Thoracic aorta (tissue), 2 donors: ENCODE measurements at places on chromosomes 2 and 18.

DNA sequence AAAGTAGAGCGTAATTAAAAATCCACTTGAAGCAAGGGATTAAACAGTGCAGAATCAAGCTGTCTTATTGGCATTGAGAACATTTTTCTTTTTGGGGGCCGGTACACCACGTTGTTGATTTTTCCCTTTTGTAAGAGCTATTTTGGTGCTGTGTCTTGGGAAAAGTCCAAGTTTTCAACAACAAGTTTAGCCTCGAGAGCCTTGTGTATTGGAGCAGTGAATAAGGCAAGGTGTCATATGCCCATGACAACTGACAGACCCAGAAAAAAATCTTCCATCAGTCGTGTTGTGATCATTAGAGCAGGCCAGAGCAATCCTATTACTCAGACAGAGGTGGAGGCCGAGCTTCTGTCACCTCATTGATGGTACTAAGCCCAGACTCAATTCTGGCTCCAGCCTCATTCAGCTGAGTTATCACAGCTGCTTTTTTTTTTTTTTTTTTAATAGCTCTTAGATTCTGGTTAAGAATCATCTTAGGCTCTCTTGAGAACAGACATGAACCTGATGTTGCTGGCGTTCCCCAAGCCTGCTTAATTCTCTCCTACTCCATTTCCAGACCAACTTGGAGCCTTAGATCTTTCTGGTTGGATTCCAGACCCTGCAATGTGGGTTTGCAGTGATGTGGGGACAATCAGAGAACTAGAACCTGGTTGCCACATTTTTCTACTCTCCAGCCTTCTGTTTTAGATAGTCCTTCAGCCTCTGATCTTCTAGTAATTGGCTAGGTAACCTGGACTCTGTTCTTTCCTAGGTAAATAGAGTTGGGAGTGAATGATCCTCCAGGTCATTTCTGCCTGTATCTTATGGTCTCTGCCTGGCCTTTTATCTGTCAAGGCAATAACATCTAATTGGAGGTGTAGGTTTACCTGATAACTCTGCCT lies 43.1 kb downstream of the MOGAT1 start:
- DNase-seq: peak; percentile 31

DNA sequence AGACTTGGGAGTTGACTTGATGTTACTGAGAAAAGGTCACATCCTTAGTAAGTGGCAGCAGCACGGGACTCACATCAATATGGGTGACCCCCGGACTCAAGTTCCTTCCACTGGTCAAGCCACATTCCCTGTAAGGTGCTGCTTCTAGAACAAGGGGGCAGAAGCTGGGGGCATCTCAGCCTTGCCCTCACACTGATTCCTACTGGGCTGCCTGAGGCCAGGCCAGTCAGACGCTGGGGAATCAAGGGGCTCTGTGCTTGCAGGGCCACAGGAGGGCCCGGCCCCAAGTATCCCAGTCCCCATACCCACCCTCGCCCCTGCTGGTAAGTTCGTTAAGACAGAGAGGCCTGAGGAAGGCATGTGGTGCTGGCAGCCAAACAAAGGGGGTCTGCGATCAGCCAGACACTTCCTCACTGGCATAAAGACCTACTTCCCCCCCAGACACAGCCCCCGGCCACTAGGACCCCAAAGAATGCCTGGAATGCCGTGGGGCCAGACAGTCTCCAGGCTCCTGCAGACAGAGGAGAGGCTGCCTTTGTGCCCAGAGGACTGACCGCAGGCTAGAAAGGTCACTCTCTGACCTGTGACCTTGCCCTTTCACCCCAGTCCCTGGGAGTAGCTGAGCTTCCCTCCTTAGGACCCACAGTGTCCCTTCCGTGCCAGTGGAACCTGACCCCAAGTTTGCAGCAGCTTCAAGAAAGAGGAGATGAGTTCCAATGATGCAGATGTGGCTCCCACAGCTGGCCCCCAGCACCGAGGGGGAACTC lies 83.6 kb downstream of the HS1BP3 start:
- no peak for DNase-seq

DNA sequence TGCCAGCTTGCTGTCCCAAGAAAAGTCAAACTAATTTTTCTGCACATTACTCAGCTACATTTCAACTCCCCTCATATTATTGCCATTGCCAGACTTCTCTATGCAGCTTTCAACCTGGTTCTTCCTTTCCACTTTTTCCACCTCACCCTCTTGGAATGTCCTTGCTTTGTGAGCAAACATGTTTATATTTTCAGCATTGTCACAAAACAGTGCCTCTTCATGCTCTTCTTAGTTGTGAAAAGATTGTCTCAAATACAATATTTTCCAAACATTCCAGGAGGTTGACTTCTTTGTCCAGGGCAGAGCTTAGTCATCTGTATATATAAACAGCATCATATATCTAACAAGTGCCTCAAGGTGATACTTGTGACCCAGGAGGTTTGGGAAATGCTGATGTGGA lies 803.3 kb upstream of the CELF4 start:
- no peak for DNase-seq

DNA sequence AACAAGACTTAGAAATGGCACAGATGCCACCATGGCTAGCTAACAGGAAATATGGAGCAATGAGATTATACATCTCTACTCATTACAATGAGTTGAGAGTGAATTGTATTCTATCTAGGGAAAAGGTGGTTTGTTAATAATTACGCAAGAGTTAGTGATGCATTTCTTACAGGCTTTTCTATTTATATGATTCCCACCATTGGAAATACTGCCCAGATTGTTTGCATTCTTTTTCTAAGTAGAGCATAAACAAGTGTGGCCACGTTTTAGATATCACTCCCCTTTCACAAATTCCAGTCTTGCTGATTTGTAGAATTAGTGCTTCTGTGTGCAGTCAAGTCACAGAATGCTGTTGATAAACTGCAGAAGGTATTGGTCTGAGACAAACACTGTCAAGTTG lies 56.6 kb downstream of the ZNF804A start:
- DNase-seq: no peak

GRCh38 chr2:6139142-6139541 lies 447.0 kb downstream of the SOX11 start:
- no peak for DNase-seq

- DNase-seq: no peak
Observed at GRCh38 chr2:63060472-63060991, 9.9 kb downstream of the OTX1 start.

DNA sequence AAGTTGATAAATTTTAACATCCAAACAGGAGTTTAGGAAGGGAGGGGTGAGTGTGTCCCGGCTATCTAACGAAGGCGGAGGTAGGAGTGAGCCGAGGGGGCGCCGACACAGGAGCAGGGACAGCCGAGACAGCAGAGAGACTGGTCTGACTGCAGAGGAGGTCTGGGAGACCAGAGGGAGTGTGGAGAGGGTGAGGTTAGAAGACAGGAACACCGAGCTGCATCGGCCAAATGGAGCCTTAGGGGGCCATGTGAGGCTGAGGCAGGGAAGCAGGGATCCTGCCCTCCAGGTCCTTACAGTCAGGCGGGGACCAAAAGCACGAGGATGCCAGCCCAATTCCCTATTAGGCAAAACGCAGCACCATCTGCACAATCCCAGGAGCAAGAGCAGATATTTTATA lies 67.0 kb downstream of the SFXN5 start:
- no peak for DNase-seq

DNA sequence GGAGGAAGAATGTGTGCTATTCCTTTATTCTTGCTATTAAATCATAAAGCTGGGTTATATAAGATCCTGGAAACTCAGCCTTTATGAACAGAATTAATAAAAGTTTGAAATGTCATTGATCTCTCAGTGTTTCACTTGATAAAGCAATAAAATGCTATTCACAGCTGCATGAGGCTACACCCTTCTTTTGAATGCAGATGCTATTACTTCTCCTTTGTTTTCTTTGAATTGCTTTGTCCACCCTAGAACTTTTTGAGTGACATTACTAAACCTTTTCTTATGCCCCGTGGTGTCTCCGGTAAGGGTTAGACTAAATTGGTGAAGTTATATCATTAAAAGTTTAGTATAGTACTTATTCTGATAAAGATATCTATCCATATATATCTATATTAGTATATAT lies 18.9 kb downstream of the SERPINB5 start:
- DNase-seq: no peak
